ENCODE measurements at places on chromosomes 3 and 15. TPM values are rescaled to one million over a fixed set of nuclear protein-coding genes. Genes with fewer than 3 reads are reported as not detected.

- DNase-seq: no peak
- no peaks in the 10 kb centered on the region for H3K36me3 ChIP-seq
- H3K27ac ChIP-seq: no peak overlapping the region
- H3K27me3 ChIP-seq: no peaks in the 10 kb centered on the region
Observed at GRCh38 chr3:45807681-45808540, 11.6 kb upstream of the SLC6A20 start.

DNA sequence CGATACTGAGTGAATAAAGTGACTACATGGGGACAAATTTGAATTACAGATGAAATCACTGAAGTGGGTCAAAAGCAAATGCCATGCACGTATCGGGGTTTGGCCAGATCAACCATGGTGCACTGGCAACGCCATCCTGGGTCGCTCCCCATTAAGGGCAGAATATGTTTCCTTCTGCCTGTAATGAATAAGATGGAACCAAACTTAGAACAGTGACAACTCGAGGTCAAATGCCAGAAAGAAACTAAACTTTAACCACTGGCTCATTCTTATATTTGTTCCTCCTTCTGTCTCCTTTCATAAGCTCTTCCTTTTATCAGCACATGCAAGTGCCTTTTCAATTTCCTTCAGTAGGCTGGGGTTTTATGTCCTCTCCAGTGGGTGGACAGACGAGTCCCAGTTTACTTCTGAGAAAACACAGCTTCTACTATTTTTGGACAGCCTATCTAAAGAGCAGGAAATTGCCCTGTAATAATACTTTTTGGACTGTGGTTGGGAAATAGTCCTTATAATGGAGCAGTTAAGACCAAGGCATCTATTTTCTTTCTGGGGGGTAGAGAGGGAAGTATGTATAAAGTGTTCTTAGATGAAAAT lies 61.4 kb downstream of the WHAMM start:
- H3K27me3 ChIP-seq: no peaks in the 10 kb centered on the region
- no peaks in the 10 kb centered on the region for H3K36me3 ChIP-seq
- H3K4me1 ChIP-seq: no peaks in the 10 kb centered on the region
- H3K4me3 ChIP-seq: no peak overlapping the region

GRCh38 chr15:81170511-81170910 lies 26.2 kb upstream of the IL16 start:
- no peak overlapping the region for H3K4me3 ChIP-seq
- no peaks in the 10 kb centered on the region for H3K27me3 ChIP-seq
- no peak for DNase-seq
- H3K36me3 ChIP-seq: no peaks in the 10 kb centered on the region
- H3K27ac ChIP-seq: no peak overlapping the region
- peaks cover 13% of the 10 kb centered on the region for H3K4me1 ChIP-seq

- DNase-seq: no peak
- H3K4me3 ChIP-seq: no peak overlapping the region
- H3K4me1 ChIP-seq: peaks cover 6% of the 10 kb centered on the region
- no peaks in the 10 kb centered on the region for H3K36me3 ChIP-seq
- H3K27ac ChIP-seq: no peak overlapping the region
Observed at GRCh38 chr15:74723754-74724334, 1.5 kb downstream of the CYP1A1 start.

GRCh38 chr15:99631255-99631654 lies 65.5 kb downstream of the MEF2A start:
- no peaks in the 10 kb centered on the region for H3K27me3 ChIP-seq
- no peak for DNase-seq
- H3K27ac ChIP-seq: peak overlapping the region; percentile 59
- H3K36me3 ChIP-seq: peaks cover 4% of the 10 kb centered on the region

GRCh38 chr3:187739094-187739560 lies 6.1 kb downstream of the BCL6 start:
- H3K27me3 ChIP-seq: no peaks in the 10 kb centered on the region
- H3K4me1 ChIP-seq: peaks cover 23% of the 10 kb centered on the region
- peaks cover 7% of the 10 kb centered on the region for H3K36me3 ChIP-seq
- peak overlapping the region; percentile 100 for H3K27ac ChIP-seq

DNA sequence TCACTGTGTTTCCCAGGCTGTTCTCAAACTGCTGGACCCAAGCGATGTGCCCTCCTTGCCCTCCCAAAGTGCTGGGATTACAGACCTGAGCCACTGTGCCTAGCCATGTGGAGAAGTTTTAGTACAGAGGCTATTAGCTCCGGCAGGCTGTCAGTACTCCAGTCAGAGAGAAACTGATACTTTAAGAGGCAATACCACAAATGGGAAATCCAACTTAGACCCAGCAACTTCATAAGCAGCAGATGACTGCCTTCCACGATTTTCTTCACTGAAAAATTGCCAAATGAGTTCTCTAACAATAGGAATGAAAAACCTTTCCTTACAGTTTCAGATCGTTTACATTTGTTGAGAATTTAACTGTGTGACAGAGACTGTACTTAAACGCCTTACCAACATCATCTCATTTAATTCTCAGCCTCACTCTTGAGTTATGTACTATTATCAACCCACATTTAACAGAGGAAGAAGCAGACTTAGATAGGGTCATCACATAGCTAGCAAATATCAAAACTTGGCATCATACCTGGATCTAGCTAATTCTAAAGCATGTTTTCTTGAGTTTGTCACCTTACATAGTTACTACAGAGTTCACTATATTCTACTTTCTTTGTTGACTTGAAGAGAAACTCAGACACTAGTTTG lies 127.4 kb downstream of the TCF12 start:
- no peaks in the 10 kb centered on the region for H3K27me3 ChIP-seq
- no peak overlapping the region for H3K27ac ChIP-seq
- H3K4me3 ChIP-seq: no peak overlapping the region
- H3K36me3 ChIP-seq: no peaks in the 10 kb centered on the region

DNA sequence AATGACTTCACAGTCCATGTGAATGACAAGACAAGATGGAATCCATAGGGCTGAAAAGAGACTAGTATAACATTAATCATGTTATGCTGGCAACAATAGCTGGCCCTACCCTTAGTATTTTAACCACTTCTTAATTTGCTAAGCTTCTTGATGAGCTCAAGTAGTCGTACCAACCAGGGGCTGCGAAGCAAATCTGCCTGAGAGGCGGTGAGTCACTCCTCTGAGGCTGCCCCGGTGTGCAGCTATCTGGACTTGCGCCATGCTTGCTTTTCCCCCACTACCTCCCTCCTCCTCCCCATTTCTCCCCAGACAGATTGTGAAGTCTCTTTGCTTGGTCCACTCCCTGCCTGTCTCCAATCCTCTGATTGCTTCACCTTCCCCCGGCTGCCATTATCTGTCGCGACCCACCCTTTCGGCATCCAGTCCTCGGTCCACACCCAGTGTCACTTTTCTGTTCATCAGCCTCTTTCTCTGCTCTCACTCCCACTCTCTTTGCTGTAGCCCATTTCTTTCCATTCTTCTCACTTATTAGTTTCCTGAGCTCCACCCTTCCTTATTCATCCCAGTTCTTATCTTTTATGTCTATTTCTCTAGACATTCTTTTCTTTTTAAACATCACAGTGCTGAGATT lies 42.7 kb downstream of the DUT start:
- no peaks in the 10 kb centered on the region for H3K27me3 ChIP-seq
- H3K4me3 ChIP-seq: no peak overlapping the region
- no peaks in the 10 kb centered on the region for H3K36me3 ChIP-seq
- H3K27ac ChIP-seq: no peak overlapping the region
- H3K4me1 ChIP-seq: no peaks in the 10 kb centered on the region

DNA sequence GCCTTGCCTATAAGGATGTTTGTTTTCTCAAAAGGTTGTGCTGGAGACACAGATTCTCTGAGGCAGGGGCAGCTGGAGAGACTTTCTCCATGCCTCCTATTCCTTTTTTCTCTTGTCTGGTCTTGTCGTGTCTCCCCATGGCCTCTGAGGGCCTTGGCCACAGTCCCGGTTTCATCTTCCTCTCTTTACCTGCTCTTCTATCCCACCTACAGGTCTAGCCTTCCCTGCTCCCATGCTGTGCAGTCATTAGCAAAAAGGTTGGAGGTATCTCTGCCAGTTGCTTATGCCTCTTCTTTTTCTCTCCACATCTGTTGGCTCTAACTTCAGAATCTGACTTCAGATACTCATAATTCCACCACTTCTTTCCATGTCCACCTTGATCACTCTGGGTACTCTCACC lies 191.1 kb downstream of the IL20RB start:
- H3K27ac ChIP-seq: no peak overlapping the region
- H3K4me1 ChIP-seq: no peaks in the 10 kb centered on the region
- H3K4me3 ChIP-seq: no peak overlapping the region
- DNase-seq: no peak

DNA sequence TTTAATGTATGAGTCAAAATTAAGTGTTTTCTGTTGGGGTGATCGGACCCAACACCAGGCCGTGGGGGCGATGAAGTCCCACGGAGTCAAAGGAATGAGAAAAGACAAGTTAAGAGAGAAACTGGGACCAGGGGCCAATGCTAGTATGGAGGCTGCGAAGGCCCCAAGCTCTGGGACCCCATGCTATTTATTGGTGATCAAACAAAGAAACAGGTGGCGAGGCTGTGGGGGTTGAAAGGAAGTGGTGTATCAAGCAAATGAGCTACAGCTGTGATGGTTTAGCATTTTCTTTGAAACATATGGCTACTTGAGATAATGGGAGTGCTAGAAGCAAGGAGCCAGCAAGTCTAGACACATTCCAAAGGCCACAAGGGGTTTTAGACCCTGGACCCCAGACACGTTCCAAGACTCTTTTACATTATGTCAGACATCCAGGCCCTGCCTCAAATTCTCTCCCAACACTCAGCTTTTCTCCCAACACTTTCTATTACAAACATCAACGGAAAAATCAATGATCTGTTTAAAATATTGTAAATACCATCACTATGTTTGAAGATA lies 56.0 kb upstream of the SNRPN start:
- H3K27ac ChIP-seq: no peak overlapping the region
- no peak for DNase-seq
- H3K4me1 ChIP-seq: no peaks in the 10 kb centered on the region

DNA sequence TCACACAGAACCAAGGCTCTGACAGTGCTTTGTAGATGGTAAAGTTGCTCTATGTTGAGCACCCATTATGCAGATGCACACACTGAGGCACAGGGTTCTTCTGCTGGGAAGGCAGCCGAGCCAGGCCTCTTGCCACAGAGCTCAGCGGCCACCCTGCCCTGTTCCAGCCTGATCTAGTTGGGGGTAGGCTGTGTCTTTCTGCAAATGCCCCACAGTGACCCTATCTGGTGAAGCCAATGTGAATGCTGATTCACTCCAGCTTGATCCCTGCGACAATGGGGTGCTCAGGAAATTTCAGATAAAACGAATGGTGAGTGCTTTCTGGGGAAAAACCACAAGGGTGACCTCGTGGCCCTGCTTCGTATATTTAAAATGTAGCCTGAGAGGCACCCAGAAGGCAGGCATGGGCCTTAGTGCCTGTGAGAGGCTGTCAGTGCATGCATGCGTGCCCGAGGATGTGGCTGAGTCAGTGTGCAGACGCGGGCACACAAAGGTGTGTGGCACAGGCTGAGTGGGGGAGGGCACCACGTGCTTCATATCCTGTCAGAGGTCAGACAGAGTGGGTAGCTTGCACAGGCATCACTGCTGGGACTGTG lies 85.7 kb downstream of the ATP2B2 start:
- no peaks in the 10 kb centered on the region for H3K36me3 ChIP-seq
- no peak for DNase-seq
- H3K27ac ChIP-seq: no peak overlapping the region

DNA sequence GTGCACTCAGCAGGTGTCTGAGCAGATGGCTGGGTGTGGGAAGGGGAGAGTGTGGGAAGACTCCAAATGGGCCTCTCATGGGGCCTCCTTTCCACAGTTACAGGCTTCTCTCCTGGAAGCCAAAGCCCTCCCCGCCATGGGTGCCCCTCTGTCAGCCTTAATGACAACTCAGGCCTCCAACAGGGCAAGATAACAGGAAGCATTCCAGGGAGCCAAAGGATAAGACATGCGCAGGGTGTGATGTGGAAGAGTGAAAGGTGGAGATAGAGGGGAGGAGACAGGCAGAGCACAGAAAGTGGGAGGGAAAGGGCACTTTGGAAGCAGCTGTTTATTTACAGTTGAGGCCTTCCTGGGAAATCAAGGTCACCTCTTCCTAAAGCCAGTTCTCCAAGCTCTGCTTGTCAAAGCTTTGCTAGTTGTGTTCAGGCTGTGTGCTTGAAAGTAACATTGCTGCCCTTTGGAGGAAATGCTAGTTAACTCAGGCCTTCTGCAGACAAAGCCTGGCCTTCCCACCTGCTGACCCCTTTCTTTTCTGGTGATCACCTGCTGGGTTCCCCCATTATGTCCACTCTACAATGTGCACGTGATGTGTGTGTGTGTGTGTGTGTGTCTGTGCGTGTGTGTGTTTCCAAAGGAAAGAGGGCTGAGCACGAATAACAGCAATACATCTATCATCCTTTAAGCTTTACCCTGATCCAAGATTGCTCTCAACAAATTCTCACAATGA lies 35.2 kb upstream of the SMAD3 start:
- H3K4me1 ChIP-seq: peaks cover 26% of the 10 kb centered on the region
- no peaks in the 10 kb centered on the region for H3K36me3 ChIP-seq
- peaks cover 4% of the 10 kb centered on the region for H3K27me3 ChIP-seq
- H3K27ac ChIP-seq: no peak overlapping the region
- no peak overlapping the region for H3K4me3 ChIP-seq

- H3K36me3 ChIP-seq: no peaks in the 10 kb centered on the region
- H3K27me3 ChIP-seq: no peaks in the 10 kb centered on the region
- no peak for DNase-seq
Observed at GRCh38 chr15:79025802-79026201, 64.8 kb downstream of the RASGRF1 start.

- no peak overlapping the region for H3K4me3 ChIP-seq
- DNase-seq: no peak
- H3K27me3 ChIP-seq: no peaks in the 10 kb centered on the region
- no peaks in the 10 kb centered on the region for H3K36me3 ChIP-seq
Observed at GRCh38 chr3:126104028-126104635, 20.2 kb upstream of the SLC41A3 start.

GRCh38 chr3:72100080-72100511 lies 315.1 kb upstream of the PROK2 start:
- H3K27ac ChIP-seq: no peak overlapping the region
- H3K4me3 ChIP-seq: peak overlapping the region; percentile 27
- H3K27me3 ChIP-seq: no peaks in the 10 kb centered on the region
- peaks cover 16% of the 10 kb centered on the region for H3K4me1 ChIP-seq

DNA sequence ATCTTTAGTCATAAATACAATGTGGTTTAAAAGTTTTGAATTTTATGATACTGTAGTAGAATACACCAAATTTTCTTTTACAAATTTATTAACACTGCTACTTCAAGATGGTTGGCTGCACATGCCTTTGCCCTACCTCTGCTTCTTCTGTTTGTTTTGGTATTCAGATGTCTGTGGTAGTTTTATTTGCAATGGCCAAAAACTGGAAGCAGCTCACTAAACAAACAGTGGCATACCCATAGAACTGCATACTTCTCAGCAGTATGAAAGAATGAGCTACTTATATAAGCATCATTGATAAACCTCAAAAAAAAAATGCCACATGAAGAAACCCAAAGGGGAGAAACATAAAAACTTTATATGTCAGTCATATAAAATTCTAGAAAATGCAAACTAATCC lies 19.5 kb downstream of the ARIH2 start:
- no peak overlapping the region for H3K4me3 ChIP-seq
- no peak for DNase-seq
- H3K36me3 ChIP-seq: peaks cover 35% of the 10 kb centered on the region
- H3K27me3 ChIP-seq: no peaks in the 10 kb centered on the region
- peaks cover 4% of the 10 kb centered on the region for H3K4me1 ChIP-seq
- no peak overlapping the region for H3K27ac ChIP-seq

SLITRK3 gene
- 0.09 TPM for total RNA-seq

CD200 gene
- total RNA-seq: 6.5 TPM

PIF1 gene
- total RNA-seq: 0.67 TPM

OXTR gene
- total RNA-seq: 0.55 TPM

ACOX2 gene
- total RNA-seq: 20.1 TPM

FANCD2OS gene
- total RNA-seq: not detected

GHSR gene
- total RNA-seq: not detected

SMCO1 gene
- not detected for total RNA-seq

SLC24A1 gene
- 11.8 TPM for total RNA-seq

EDC3 gene
- 31.5 TPM for total RNA-seq

CCRL2 gene
- total RNA-seq: 28.5 TPM
